Calu3 (cell line): ENCODE measurements at places on chromosomes 5 and 9. TPM values are rescaled to one million over a fixed set of nuclear protein-coding genes. Genes with fewer than 3 reads are reported as not detected.

Gene MZB1
- 0.24 TPM in 1 of 2 replicates, not detected in the other for total RNA-seq

Gene CCDC69
- total RNA-seq: 0.69 and 1.0 TPM in 2 replicates

Gene ATOSB
- 16.8 and 17.5 TPM in 2 replicates for total RNA-seq

Gene SOHLH1
- total RNA-seq: not detected in 2 replicates

GRCh38 chr5:157516626-157517325 is 56.8 kb downstream of the NIPAL4 start:
- no peak overlapping the region for H3K27ac ChIP-seq
- no peaks in the 10 kb centered on the region for H3K27me3 ChIP-seq
- H3K4me1 ChIP-seq: peaks cover 17% of the 10 kb centered on the region
- no peak for DNase-seq

DNA sequence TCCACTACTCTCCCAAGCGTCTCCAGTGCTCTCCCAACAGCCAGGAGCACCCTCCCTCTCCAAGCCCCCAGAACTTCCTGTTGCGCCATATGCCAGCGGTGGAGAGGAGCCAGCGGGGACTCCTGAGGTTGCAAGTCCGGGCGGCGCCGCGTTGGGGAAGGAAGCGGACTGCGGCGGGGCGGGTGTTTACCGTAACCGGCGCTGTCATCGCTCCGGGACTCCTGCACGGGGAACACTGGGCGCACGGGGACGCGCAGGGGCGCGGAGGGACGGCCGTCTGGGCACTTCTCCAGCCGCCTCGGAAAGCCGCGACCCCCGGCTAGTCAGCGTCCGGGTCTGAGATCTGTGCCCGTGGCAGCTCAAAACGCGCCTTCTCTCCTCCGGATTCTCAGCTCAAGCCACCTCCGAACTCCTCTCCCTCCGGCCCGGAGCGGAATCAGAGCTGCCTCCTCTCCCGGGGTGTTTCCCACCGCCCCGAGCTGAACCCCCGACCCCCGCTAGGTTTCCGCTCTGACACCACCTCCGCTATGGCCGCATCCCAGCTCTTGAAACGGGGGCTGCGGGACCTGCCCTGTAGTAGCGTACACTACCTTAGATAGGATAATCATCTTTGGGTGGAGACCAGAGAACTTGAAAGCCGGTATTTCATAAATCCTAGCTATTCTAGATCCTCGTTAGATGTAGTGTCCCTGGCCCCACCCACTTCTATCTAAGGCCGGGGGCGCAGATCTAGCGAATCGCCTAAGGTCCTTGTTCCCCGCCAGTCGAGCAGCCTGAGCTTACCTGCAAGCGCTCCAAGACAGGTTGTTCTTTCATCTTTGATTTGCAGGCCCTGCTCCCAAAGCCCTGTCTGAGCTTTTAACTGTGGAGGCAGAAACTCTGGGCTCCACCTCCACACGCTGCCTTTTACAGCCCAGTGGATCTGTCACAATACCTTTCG is at the start of gene TRPM6:
TSS of gene TRPM6 (minus strand) at position 881 of the 940 bp plus-strand sequence. CDS start at position 816, 65 bp downstream.
- no peak within 1 kb of the TSS for H3K27ac ChIP-seq
- no peaks in the 10 kb centered on the region for H3K4me1 ChIP-seq
- H3K36me3 ChIP-seq: peaks cover 15% of the 10 kb centered on the region
- H3K27me3 ChIP-seq: peaks cover 31% of the 10 kb centered on the region

GRCh38 chr5:180353048-180353979 is at the start of gene GFPT2:
Gene GFPT2, minus strand, starts transcription at chr5:180353336. Its CDS starts 119 bp downstream, at chr5:180353217.
- no peaks in the 10 kb centered on the region for H3K4me1 ChIP-seq
- peak within 1 kb of the TSS; percentile 60 for H3K4me3 ChIP-seq
- H3K36me3 ChIP-seq: peaks cover 10% of the 10 kb centered on the region
- no peak within 1 kb of the TSS for H3K27ac ChIP-seq
- peak; percentile 78 for DNase-seq

DNA sequence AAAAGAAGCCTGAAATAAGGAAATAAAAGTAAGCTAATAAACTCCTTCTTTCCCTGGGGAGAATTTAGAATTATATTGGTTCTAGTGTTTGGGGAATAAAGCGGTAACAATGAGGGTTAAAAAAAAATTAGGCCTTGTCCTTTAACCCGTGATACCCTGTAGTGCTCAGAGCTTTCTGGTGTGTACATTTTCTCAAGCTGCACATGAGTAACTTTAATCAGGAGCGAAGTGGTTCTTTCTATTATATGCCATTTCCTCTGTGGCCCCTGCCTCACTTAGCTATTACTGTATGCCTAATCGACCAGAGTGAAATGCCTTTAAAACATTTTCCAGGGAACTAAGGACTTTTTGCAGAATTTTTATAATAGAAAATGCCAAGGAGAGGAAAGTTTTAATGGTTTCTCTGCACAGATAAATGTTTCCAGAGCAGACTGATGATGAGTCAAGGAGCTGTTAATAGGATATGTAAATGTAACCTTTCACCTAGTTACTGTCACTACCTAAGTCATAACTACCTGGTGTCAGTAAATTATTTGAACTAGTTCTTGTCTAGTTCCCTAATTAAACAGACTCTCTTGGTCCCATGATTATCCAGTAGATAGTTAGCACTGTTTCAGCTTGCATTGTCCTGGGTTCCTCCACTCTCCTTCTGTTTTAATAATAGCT is 7.6 kb downstream of the PAM start:
- no peaks in the 10 kb centered on the region for H3K27me3 ChIP-seq
- H3K4me1 ChIP-seq: peaks cover 29% of the 10 kb centered on the region
- H3K27ac ChIP-seq: no peak overlapping the region
